Stimulated activated CD8-positive, alpha-beta memory T cell treated with anti-CD3 and anti-CD28 coated beads, Interleukin-4, amount 100 ng/mL, for 4 hours (primary cell): ENCODE measurements at places on chromosomes 5 and 9.

DNA sequence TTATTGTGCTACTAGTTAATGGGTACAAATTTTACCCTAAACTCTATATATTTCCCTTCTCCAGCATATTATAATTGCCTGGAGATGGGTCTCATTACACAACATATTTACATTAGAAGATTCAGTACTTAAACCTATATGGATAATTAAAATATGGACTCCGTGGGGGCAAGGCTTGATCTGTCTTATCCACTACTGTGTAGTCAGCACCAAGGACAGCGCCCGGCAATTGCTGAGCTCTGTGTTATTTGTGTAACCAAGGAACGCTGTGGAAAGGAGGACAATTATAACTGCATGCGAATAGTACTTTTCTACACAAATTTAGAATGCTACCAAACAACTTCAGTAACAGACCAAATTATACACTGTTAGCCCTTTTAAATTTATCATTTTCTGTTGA lies 77.7 kb downstream of the DNAH5 start:
- no peak for DNase-seq

- no peak for DNase-seq
These were observed 107.1 kb downstream of the OXCT1 start for GRCh38 chr5:41763081-41763480.

GRCh38 chr9:33225319-33226147 lies 14.4 kb upstream of the SPINK4 start:
- peak; percentile 54 for DNase-seq

- DNase-seq, result no peak
These were observed 69.6 kb downstream of the DAB2IP start for GRCh38 chr9:121721058-121721350.

GRCh38 chr5:75720882-75721281 lies 3.6 kb upstream of the POC5 start:
- DNase-seq, result no peak

GRCh38 chr5:78920604-78921003 lies 64.5 kb downstream of the ARSB start:
- no peak for DNase-seq

DNA sequence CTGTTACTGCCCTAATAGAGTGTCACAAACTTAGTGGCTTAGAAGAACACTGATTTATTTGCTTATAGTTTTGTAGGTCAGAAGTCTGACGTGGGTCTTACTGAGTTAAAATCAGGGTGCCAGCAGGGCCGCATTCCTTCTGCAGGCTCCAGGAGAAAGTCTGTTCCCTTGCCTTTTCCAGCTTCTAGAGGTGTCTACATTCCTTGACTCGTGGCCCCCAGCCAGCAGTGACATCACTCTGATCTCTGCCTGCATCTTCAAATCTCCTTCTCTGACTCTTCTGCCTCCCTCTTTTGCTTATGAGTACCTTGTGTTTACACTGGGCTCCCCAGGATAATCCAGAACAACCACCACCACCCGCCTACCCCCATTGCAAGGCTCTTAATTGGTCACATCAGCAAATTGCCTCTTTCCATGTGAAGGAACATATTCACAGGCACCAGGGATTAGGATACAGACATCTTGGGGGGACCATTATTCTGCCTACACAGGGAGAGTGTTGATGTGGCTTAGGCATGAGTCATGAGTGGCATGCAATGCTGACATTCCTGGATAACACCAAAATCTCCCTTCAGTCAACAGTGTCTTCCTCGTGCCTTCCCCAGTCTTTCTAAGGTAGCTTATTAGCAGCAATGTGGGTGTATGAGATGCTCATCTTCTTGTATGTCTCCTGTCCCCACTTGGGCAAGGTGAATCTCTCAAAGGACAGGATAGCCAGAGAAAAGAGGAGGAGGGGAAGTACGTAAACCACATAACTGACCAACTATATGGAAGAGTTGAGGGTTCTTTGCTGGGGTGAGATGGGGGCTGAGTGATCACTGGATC lies 24.4 kb downstream of the CYFIP2 start:
- no peak for DNase-seq

GRCh38 chr5:40166802-40167201 lies 512.9 kb upstream of the PTGER4 start:
- no peak for DNase-seq
